Myometrial cell (primary cell): ENCODE measurements at places on chromosomes 7 and 10. TPM values are rescaled to one million over a fixed set of nuclear protein-coding genes. Genes with fewer than 3 reads are reported as not detected.

The CALML3 gene
- total RNA-seq: not detected in 2 replicates

The RET gene
- total RNA-seq: 0.29 and 0.35 TPM in 2 replicates

The TRIM50 gene
- not detected in 2 replicates for total RNA-seq

The NUDT13 gene
- total RNA-seq: 1.2 and 1.8 TPM in 2 replicates

The CLDN15 gene
- total RNA-seq: 3.5 and 4.9 TPM in 2 replicates

The FXYD4 gene
- not detected in 2 replicates for total RNA-seq
